ENCODE measurements at places on chromosomes 13 and 19.
A peak's percentile ranks its signal among the peaks of the same experiment; 100 is the strongest.

DNA sequence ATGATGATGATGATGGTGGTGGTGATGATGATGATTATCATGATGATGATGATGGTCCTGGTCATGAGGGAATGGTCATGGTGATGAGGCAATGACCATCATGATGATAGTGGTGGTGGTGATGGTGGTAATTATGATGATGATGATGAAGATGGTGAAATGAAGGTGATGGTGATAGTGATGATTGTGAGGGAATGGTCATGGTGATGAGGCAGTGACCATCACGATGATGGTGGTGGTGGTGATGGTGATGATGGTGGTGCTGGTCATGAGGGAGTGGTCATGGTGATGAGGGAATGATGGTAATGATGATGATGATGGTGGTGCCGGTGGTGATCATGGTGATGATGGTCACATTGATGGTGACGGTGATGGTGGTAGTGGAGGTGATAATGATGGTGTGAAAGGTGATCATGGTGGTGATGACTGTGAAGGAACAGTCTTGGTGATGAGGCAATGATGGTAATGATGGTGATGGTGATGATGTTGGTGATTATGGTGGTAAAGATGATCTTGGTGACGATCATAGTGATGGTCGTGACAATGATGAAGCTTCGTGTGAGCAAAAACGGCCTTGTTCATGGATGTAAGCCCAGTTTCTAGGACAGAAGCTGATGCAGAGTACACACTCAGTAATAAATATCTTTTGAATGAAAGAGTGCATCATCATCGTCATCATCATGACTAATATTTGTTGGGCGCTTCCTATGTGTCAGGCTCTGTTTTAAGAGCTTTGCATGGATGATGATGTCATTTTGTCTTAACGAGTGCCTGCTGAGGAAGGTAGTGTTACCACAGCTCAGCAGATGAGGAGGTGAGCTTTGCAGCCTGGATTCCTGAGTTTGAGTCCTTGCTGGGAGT, 17.3 kb downstream of the SBK2 start:
- DNase-seq, result no peak

GRCh38 chr13:29165840-29166239, 345.7 kb downstream of the MTUS2 start:
- no peak for DNase-seq

GRCh38 chr19:4016486-4016885, 8.9 kb downstream of the PIAS4 start:
- DNase-seq, result no peak

DNA sequence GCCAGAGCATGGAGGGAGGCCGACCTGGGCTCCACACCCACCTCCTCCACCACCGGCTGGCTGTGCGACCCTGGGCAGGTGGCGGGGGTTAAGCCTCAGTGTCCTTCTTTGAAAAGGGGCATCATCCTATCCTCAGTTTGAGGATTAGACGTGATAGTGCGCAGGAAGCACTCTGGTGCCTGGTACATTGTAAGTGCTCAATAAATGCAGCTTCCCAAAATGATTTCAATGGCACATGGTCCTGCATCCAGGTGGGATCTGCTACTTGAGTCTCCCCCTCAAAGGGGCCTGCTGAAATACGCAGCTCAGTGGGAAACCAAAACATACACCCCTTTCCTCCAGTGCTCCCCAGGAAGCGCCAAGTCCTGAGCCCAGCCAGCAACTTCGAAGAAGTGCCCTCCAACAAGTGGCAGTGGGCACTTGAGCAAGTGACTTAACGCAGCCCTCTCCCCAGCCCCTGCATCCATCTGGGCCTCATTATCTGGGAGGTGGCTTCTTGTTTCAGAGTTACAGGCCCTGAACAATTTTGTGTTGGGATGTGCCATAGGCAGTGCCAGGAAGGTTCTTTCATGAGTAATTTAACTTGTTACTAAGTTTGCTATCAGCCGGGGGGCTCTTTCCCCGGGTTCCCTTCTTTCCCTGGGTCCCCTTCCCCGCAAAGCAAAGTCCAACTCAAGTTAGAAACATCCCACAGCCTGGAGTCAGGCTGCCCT, 17.9 kb downstream of the ACTN4 start:
- DNase-seq, result no peak

DNA sequence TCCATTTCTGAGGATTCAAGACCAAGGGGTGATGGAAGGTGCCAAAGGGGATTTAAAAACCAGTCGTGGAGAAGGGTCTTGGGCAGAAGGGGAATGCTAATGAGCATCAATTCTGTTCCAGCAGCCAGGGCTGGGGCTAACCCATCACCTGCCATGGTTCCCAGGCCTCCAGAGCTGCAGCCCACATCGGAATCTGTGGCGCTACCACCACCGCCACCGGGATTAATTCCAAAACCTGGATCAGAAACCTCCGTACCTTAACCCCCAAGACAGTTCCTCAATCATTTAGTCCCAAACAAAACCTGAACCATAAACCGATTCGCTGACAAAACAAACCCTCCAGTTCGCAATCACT, 583 bp downstream of the ZNF615 start:
- no peak for DNase-seq

DNA sequence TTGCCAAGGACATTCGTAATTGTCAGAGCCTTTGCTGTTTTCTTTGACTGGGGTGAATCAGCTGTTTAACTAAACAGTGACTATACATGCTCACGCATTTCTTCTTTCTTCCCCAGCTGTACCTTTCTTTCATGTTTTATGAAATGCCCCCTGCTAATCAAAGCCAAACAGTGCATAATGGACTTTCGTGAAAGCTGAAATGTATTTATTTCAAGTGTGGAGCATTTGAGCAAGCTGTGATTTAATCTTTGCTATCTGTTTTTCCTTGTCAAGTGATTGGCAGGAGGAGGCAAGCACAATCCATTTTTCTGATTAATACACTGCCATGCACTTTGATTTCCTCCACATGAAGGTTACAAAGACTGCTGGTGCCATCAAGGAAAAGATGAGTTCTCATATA, 831.7 kb upstream of the SPRY2 start:
- DNase-seq, result no peak

DNA sequence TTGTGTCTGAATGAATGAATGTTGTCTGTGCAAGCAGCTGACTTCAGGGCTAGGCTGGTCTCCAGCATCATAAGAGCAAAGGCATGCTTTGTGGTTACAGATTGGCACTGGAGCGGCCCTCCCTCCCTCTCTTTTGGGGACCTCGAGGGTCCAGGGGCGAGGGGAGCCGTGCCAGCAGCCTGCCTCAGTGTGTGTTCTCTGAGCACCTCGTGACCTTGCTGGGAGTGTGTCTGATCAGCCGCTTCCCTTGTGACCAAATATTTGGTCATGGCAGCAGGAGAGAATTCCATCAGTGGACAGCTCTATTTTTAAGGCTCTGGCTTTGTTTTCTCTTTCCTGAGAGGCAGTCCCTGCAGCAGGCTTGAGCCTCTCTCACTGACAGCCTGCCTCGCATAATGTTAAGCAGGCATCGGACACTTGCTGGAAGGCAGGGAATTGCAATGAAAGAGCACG, 329.7 kb downstream of the UQCRFS1 start:
- no peak for DNase-seq

DNA sequence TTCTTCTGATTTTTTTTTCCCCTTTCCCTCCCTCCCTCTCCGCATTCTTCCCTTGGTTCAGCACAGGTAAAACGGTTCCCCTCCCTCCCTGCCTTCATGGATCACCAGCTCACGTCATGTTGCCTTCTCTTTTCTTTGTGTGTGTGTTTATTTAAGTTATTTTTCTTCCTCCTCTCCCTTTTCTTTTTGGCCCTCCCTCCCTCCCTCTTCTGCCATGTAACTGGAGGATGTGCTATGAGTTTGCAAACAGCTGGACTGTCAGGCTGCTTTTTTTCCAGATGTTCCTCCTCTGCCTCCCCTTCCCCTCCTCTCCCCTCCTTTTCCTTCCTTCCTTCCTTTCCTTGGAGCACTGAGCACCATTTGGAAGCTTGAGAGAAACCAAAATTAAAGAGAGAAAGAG, 2.0 kb downstream of the LENG9 start:
- no peak for DNase-seq

DNA sequence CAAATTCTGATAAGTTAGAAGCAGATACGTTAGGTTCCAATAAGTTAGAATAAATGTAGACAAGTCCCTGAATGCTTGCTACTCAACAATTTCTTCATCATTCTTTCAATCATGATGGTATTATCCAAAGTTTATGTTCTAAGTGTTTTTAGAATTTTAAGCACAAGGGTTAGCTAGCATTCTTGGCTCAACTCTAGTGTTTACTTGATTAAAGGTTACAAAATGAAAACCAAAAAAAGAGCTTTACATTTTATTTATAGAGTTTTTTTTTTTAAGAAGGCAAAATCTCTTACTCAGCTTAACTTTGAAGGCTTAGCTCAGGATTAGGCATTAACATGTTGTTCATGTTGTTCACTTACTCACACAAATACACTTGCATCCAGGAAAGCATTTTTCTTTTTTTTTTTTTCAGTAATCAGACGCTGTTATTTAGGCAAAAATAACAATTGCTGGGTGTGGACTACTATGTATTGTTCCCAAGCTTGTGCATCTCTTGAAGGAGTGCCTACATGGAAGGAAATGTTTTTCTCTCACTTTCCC, 420.6 kb downstream of the DCT start:
- DNase-seq, result no peak

DNA sequence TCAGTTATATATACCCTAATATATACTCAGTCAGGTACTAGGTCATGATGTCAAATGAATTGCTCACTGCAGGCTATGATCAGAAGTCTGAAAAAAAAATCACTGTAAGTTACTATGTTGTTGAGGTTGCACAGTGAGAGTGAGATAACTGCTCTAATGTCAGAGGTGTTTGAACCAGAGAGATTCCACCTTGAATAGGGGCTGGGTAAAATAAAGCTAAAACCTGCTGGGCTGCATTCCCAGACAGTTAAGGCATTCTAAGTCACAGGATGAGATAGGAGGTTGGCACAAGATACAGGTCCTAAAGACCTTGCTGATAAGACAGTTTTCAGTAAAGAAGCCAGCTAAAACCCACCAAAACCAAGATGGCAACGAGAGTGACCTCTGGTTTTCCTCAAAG, 10.2 kb downstream of the EPSTI1 start:
- DNase-seq, result no peak

DNA sequence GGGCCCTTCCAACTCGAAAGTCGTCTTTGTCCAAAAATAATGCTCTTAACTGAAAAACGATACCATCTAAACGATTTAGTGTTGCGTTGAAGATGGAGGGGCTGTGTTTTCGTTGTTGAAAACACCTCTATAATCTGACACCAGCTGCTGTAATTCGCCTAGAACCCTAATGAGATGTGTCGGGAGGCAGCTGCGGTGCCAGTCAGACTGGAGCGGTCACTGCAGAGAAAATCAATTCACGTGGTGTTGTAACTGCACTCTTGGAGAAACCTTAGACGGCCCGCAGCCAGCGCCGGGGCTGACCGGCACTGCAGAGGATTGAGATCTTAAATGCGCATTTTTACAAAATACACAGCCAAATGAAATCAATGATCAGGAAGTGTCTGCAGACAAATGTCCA, 339.1 kb downstream of the ZNF536 start:
- DNase-seq, result no peak

GRCh38 chr13:113531041-113531873, 40.7 kb upstream of the DCUN1D2 start:
- no peak for DNase-seq

GRCh38 chr19:38617764-38618589, at the start of gene MAP4K1:
Gene MAP4K1, minus strand, starts transcription at chr19:38617953. Its CDS starts 58 bp downstream, at chr19:38617895.
- peak; percentile 39 for DNase-seq

- no peak for DNase-seq
These were observed 697 bp upstream of the DGKH start for GRCh38 chr13:42047561-42048341.

DNA sequence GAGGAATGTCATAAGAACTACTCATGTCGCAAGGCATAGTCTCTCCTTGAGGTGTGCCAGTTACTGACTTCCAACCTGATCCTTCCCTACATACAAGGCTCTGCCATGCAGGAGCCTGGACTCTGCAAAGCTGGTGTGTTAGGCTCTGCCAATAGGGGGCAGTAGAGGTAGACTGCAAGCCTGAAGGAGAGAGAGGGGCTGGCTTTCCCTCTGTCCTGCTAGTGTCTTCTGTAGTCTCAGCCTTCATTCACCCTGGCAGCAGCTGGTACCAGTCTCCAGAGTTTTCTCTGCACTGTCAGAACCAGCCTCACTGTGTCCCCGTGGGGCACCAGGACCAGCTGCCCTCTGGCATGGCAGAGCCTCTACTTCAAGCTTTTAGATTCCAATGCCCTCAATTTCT, 14.5 kb downstream of the SHISA2 start:
- DNase-seq, result no peak

- no peak for DNase-seq
These were observed 94.3 kb downstream of the FAM216B start for GRCh38 chr13:42875475-42876269.

Measured in stimulated activated CD4-positive, alpha-beta T cell treated with anti-CD3 and anti-CD28 coated beads, Interleukin-2, amount 100 ng/mL, for 4 hours (primary cell).